ENCODE measurements at places on chromosomes 1 and 21.

GRCh38 chr1:65471861-65472332 lies 51.4 kb downstream of the LEPR start:
- no peak for DNase-seq

GRCh38 chr1:56817716-56818463 lies 1.3 kb downstream of the FYB2 start:
- DNase-seq, result no peak

GRCh38 chr1:61491497-61491896 lies 233.4 kb downstream of the TM2D1 start:
- no peak for DNase-seq

- no peak for DNase-seq
Observed at GRCh38 chr21:35578347-35578782, 482.0 kb downstream of the SETD4 start.

GRCh38 chr1:221397141-221397540 lies 344.7 kb downstream of the DUSP10 start:
- no peak for DNase-seq

- DNase-seq, result no peak
Observed at GRCh38 chr21:44697811-44698734, 1.1 kb downstream of the KRTAP10-12 start.
